RPMI8226 (cell line): ENCODE measurements at places on chromosomes 1 and 21.
A peak's percentile ranks its signal among the peaks of the same experiment; 100 is the strongest.

DNA sequence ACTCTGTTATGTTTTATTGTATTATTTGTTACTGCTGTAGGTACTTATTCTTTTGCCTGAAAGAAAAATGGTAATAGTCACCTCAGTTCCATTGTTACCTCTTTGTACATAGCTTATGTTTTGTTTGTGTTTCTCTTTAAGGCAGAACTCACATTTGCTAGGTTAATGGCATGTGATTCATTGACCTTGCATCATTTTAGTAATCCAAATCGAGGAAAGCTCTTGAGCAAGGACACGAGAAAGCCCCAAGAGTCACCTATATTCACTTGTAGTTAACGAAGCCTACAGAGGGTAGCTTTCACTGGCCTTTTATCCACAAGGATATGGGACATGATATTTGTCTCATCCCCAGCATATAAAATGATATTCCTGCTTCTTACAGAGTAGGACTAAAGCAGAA lies 1765.2 kb downstream of the NCAM2 start:
- no peak for DNase-seq

DNA sequence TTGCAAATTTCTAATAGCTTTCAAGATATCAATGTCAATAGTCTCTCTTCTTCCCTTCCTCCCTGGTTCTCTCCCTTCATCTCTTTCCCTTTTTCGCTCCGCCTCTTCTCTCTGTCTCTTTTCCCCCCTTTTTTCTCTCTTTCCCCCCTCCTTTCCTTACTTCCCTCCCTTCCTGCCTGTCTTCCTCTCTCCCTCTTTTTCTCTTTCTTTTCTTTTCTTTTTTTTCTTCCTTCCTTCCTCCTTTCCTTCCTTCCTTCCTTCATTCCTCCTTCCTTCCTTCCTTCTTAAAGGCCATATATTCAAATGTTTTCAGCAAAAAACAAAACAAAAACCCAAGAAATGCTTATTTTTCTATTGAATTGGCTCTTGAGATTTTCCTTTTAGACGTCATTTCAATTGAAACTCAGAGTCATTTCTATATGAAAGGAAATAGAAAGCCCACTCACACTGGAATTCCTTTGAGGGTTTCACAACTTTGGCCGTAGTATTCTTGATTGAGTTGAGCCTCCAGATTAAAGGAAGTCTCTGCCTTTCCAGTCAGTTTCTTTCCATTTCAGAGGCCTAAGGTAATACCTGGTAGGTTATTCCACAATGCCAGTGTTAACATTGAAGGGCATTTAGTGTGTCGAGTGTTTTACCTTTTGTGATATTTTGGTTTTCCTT lies 551.5 kb downstream of the LMO4 start:
- DNase-seq, result no peak

DNA sequence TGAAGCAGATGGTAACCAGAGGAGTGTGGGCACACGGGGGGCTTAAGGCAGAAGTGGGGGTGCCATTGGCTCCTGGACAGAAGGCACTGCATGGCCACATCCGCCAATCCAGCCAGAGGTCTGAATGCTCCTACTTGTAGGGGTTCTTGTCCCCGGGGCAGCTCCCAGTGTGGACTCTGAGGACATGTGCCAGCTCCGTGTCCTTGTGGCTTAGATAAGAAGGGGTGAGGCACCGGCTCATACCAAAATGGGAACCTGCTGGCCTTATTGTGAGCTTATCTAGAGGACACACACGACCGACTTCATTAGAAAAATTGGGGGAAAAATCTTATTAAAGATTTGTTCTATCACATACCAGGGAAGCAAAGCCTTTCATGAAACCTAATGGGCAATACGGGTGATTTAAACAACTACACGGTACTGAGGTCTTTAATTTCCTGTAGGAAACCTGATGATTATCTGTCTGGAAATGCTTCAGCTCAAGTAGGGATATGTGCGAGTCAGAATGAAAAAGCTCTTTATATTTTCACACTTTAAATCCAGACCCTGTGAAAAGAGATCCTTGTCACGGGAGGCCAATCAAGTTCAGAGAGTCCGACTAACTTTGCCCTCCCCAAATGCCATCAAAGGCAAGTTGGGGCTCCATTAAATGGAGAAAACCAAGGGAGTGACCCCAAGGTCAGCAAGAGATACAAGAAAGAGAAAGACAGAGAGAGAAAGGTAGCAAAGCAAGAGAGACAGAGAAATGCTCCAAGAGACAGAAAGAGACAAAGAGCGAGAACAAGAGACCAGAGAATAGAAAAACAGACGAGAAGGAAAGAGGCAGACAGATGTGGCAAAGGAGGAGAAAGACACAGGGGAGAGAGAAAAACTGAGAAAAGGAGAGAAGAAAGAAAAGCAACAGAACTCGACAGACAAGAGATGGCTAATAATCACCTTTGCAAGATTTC lies 14.1 kb upstream of the KCNN3 start:
- DNase-seq, result no peak

DNA sequence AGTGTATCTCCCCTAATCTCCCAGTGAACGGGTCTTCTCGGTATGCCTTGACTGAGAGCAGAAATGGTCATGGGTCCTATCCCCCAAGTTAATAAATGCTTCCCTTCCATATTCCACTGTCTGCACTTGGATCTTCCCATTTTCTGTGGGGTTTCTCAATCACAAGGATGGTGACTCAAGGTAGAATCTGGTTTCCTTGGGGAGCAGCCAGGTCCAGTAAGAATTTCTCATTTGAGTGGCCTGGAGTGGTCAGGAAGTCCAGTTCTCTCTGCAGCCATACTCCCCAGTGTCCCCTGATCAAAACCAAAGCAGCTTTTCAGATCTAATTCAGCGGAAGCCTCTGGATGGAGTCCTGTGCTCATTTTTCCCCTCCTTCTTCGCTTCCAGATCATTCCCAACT lies 14.8 kb upstream of the SLC27A3 start:
- no peak for DNase-seq

DNA sequence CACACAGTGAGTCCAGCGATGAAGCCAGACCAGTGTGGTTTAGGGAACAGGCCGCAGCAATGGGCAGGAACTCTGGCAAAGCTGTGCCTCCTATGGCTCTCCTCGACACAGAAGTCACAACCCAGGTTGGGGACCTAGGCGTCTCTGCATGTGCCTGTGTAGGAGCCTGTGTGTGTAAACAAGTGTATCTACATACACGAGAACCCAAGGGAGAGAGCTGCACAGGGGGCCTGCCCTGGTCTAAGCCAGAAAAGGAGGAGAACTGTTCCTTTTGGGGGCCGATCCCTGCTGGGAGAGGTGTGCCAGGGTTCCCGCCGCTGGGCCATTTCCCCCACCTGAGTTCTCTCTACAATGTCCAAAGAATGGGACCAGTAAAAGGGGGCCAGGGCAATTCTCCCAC lies 56.0 kb downstream of the CD247 start:
- DNase-seq, result no peak

- peak; percentile 67 for DNase-seq
Measured at GRCh38 chr1:2228694-2229036, 546 bp downstream of the SKI start.

DNA sequence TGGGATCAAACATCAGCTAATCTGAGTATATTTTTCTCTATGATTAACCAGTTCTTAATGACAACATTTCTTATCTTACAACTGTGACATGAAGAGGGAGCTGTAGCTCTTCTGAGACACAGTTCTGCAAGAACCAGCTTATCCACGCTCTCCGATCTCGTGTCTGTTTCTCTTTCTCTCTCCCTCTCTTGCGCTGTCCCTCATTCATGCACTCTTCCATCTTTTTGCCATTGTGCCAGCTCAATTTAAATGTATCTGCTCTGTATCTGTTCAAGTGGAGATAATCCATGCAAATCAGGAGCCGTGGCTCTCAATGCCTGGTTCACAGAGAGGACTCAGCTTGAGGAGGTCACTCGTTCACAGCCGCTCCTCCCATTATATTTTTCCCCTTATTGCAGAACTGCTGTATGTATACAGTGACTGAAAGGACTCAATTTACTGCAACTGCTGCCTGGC lies 494.7 kb upstream of the ADGRL2 start:
- peak; percentile 23 for DNase-seq

DNA sequence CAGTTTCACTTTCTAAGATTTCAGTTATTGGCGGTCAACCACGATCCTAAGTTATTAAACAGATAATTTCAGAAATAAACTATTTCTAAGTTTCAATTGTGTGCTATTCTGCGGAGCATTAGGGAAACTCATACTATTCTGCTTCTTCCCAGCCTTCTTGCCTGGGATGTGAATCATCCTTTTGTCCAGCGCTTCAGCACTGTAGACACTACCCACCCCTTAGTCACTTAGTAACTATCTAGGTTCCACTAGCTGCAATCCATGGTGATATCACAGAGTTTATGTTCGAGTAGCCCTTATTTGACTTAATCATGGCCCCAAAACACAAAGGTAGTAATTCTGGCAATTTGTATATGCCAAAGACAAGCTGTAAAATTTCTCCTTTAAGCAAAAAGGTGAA lies 279.9 kb upstream of the ADAMTS5 start:
- no peak for DNase-seq

- peak; percentile 36 for DNase-seq
Measured at GRCh38 chr1:26697431-26697977, 1.7 kb downstream of the ARID1A start.

GRCh38 chr1:198373376-198373775 lies 167.1 kb downstream of the ATP6V1G3 start:
- DNase-seq, result no peak

DNA sequence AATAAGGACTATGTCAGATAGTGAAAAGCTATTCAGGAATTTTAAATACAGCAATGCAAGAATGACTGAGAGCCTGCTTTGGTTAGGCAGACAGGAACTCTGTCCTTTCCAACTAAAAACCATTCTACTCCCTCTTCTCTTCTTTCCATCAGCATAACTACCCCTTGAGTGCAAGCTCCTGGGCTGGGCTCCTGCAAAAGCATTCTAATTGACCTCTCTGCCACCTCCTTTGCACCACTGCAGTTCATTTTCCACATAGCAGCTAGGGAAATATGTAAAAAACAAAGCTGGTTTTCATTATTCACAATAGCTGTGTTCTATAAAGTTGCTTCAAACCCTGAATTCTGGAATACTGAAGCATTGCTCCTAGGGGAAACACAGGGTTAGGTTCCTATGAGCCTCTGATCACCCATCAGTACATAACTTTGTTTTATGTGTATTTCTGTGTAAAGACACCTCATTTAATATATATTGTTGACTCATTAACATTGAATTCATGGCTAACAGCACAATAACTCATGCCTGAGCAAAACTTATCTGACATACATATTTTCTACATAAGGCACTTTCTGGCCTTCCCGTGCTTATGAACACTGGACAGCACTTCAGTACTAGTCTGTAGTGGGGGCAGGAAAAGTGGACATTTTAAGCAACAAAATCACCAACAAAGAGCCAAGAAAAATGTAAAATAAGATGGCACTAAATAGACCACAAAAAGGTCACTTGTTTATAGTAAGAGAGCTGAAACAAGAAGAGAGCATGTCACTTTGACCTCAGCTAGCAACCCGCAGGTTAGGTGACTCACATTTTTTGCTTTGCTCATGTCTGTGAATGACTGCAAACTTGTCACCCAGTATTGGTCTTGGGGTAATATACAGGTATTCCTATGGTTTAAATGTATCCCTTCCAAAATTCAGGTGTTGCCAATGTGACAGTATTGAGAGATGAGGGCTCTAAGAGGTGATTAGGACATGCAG lies 57.9 kb upstream of the IRF2BP2 start:
- no peak for DNase-seq

- DNase-seq, result no peak
Measured at GRCh38 chr1:198268784-198269645, 112.2 kb downstream of the NEK7 start.

GRCh38 chr1:152728986-152729385 lies 21.0 kb downstream of the LCE4A start:
- no peak for DNase-seq

- no peak for DNase-seq
Measured at GRCh38 chr1:233293556-233294446, 1.7 kb downstream of the PCNX2 start.

GRCh38 chr1:108573183-108573582 lies 13.3 kb downstream of the EEIG2 start:
- no peak for DNase-seq

DNA sequence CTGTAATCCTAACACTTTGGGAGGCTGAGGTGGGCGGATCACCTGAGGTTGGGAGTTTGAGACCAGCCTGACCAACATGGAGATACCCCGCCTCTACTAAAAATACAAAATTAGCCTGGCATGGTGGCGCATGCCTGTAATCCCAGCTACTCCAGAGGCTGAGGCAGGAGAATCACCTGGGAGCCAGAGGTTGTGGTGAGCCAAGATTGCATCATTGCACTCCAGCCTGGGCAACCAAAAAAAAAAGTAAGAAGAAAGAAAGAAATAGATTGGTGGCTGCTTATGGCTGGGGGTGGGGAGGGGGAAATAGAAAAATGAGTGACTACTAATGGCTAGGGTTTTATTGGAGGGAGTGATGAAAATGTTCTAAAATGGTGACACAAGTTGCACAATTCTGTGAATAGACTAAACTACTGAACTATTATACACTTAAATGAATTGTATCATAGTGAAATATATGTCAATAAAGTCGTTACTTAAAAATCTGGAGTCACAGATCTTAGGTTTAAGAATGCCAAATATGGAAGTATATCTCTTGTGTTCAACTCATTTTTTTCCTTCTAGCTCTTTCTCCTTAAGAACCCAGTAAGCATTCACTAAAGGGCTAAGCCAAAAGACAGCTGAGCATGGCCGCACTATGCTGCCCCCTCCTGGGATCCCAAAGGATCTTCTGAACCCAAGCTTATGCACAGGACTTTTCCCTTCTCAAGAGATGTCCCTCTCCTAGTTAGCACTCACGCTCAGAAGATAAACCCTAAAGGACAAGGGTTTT lies 3.2 kb upstream of the NPL start:
- peak; percentile 66 for DNase-seq

DNA sequence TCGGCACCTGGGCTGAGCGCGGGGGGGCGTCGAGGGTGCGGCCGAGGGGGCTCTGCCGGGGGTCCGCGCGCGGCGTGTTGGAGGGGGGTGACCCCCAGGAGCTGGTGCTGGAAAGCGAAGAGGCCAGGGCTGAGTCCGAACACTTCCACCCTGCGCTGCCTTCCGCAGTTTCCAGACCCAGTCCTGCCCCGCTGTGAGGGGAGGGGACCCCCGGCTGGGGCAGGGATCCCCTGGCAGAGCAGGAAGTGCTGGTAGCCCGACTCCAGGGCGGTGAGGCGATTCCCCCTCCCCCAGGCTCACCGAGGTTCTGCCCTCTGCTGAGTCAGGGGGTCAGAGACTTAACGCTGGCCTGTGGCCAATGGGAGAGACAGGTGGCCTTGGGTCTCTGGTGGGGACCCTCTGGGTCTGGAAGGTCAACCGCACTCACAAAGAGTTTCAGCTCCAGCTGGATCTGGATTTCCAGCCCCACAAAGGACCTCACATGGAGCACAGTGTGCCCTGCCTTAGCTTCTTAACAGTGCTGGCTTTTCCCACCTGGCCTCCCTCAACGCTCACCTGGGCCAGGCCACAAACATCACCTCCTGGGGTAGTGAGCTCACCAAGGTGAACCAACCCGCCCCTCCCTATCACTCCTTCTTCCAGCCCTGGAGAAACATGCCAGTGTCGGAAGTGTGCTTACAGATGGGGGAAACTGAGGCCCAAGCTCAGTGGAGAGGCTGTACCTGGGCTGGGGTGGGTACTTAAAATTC lies 39.8 kb upstream of the SYNC start:
- DNase-seq, result peak; percentile 78

GRCh38 chr1:159923203-159924024 lies 1.9 kb downstream of the TAGLN2 start:
- DNase-seq, result peak; percentile 89
